ENCODE measurements at places on chromosomes 6 and 20.

DNA sequence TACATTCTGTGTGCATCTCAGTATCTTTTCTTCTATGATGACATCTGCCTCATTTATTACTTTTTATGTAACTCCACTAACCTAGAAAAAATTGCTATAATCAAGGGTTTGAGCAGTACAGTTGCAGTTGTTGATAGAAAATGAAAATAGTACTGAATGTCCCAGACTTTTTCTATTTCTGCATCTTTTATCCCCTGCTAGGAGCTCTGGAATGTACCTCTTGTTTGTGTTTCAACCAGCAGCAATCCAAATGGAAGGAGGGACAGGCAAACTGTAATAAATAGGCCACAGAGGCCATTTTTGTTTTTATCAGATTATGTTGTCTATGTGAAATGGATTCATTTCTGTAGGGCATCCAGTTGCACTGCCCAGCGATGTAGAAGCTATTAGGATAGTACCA, 536.9 kb downstream of the KIF16B start:
- no peak for DNase-seq

GRCh38 chr20:5172167-5172601, 45.4 kb downstream of the CDS2 start:
- DNase-seq: no peak

DNA sequence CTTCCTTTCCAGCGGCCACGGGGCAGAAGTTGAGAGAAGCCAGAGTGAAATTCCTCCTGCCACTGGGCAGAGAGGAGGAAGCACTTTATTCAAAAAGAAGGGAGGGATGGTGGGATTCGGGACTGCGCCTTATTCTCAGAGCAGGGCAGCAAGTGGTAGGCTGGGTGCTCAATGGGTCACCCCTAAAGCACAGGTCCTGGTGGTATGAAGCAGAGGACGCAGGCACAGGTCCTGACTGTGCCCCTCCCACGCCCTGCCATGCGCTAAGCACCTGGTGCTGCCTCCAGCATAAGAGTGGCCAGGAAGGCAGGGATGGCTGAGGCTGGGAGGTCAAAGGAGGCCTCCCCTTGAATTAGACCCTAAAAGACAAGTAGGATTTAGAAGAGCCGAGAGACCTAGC, 4.9 kb upstream of the GRM4 start:
- no peak for DNase-seq

- DNase-seq: no peak
Observed at GRCh38 chr6:125485757-125486156, 184.0 kb upstream of the HDDC2 start.

DNA sequence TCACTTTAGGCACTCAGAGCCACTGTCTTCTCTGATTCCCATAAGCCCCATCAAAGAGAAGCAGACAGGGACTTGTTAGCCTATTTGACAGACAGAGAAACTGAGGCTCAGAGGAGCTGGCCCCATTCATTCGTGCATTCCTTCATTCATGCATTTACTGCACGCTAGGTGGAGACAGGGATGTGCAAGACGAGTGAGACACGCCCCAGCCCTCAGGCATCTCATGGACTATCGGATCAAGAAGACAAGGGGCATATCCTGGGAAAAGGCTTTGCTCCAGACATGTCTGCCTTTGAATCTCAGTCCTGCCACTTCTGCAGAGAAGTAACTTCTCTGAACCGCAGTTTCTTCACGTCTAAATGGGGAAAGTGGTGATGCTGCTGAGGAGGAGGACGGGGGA, 54.1 kb downstream of the BPIFB1 start:
- peak; percentile 35 for DNase-seq

DNA sequence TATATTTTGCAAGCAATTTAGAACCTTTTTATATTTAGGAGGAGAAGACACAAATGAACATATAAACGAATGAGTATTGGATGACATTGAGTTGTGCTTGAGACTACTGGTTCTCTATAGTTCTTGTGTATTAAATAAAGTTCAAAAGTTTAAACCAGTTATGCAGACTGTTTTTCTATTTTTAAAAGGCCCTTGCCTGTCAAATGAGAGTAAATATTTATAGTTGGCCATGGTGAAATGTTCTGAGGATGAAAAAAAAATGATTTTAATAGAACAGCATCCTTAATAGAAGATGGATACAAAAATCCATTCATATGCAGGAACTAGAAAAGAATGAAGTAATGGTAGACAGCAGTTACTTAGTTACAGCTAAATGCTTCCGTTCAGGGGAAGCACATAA, 63.5 kb upstream of the COL10A1 start:
- no peak for DNase-seq

GRCh38 chr6:45742591-45742990, 273.1 kb downstream of the CLIC5 start:
- no peak for DNase-seq

GRCh38 chr6:169175360-169175887, 78.2 kb downstream of the THBS2 start:
- DNase-seq: no peak

DNA sequence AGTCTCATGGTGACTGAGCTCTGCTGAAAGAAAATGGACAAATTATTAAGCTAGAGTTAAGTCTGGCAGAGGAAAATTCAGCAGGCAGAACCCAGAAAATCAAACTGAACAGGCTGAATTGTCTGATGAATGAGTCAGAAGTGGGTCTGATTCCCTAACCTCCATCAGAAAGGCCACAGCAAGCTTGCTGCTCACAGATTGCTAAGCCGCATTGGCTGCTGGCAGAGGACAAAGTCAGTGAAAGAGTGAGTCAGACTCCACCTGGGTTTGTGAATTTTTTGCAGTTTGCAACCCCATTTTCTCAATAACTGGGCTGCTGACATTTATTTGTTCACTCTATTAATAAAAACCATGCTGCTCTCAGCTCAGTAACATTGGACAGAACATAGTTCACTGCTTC, 191.3 kb downstream of the EPM2A start:
- peak; percentile 77 for DNase-seq

DNA sequence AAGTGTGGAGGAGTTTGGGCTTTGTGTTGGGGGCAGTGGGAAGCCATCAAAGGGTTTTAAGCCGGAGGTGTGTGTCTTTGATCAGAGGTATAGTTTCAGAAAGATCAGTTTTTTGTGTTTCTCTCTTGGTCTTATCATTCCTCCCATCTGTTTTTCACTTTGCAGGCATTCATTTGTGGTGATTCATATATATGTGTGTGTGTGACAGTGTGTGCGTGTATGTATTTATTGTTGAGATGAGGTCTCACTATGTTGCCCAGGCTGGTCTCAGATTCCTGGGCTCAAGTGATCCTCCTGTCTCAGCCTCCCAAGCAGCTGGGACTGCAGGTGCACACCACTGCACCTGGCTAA, 11.1 kb upstream of the SERINC3 start:
- DNase-seq: no peak

DNA sequence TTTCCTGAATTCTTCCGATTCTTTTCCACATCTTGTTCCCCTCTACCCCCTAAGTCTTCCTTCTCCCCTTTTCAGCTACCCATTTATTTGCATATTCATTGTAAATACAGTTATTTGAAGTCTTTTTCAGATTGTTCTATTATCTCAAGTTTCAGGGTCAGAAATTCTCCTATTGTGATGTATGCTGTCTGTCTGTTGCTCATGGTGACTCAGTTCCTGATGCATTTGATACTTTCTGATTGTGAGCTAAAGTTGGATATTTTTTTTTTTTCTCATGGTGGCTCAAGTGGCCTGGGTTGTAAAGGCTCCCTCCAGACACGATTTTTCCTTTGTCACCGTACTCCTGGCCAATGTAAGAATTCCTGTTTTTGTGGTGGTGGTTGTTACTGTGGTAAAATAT, 4.9 kb upstream of the PI16 start:
- peak; percentile 35 for DNase-seq

- DNase-seq: no peak
Observed at GRCh38 chr6:52801188-52801841, 2.3 kb downstream of the GSTA1 start.

- DNase-seq: no peak
Observed at GRCh38 chr6:46203391-46204177, 32.8 kb upstream of the ENPP5 start.

DNA sequence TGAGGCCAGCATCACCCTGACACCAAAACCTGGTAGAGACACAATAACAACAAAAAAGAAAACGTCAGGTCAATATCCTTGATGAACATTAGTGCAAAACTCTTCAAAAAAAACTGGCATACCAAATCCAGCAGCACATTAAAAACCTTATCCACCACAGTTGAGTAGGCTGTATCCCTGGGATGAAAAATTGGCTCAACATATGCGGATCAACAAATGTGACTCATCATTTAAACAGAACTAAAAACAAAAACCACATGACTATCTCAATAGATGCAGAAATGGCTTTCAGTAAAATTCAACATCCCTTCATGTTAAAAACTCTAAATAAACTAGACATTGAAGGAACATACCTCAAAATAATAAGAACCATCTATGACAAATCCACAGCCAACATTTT, 59.6 kb upstream of the PHIP start:
- DNase-seq: no peak

DNA sequence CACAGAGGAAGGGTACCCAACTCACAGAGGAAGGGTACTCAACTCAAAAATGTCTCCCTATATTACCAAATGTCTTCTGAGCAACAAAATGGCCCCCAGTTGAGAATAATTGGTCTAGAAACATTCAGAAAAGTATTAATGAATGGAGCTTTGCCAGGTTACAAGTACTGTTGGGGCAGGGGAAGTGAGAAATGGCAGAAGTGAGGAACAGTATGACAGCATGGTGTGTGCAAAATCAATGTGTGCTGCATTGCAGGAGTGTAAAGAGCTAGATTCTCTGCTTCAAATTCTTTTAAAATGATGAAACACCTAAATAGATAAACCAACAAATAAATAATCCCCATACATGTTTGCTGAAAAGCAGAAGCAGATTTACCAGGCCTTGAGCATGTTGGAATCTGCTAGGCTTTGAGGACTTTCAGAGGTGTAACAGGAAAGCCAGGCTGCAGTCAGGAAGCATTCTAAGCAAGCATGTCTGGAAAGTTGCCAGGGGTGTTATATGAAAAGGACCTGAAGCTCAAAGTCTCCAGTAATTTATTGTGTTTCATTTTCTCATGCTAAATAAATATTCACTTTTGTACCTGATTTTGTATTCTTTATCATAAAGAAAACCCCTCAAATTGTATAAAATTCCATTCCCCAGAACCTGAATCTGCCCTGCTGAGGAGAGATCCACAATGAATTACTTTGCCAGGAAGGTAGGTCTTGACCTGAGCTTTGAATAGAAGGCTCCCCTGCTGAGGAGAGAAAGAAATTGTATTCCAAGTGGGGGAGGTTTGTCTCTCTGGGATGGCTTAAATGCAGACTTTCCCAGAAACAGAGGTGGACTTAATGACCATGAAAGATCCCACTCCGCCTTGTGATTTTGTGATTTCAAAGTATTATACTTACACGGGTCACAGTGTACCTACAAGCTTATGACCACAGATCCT, 265.0 kb upstream of the MARCKS start:
- no peak for DNase-seq

DNA sequence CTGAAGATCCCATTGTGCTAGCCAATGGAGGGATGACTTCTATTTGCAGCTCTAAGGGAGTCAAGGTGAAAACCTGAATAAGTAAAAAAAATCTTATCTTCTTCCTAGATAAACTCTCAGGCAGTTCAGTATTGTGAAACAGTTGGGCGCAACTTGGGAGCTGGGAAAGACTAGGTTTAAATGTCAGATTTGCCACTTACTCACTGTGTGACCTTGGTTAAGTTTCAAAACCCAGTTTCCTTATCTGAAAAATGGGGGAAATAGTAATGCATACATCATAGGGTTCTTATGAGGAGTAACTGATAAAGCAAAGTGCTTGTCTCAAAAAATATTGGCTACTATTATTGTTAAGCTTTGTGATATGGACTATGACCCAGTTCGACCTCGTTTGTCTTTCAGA, 88.8 kb downstream of the CD83 start:
- DNase-seq: no peak

DNA sequence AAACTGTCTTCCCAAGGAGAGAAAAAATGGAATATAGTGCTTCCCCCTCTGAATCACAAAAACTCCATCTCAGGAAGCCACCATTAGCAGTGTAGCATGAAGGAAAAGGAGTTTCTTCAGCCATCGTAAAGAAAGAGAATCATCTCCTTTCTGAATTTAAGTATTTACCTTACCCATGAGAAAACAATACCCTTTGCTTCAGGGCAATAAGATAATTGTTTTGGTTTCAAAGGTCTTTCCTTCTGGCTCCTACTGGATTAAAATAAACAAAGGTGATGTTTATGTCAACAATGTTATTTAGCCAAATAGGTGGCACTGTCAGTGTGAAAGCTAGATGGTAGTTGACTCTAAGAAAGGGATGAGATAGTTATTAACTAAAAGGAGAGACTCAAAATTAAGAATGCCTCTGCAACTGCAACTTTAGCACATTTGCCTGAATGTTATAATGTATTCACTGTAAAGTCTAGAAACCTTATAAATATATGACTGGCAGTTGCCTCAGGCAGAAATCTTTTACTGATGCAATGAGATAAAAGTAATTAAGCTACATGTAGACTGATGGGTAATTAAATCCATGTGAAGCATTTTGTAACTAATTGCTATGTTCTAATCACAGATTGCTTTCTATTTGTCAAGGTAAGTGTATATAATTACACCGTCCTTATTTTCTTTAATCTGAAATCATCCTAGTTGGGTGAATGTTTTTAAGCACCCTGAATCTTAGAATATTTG, 399.0 kb downstream of the CDKAL1 start:
- no peak for DNase-seq

DNA sequence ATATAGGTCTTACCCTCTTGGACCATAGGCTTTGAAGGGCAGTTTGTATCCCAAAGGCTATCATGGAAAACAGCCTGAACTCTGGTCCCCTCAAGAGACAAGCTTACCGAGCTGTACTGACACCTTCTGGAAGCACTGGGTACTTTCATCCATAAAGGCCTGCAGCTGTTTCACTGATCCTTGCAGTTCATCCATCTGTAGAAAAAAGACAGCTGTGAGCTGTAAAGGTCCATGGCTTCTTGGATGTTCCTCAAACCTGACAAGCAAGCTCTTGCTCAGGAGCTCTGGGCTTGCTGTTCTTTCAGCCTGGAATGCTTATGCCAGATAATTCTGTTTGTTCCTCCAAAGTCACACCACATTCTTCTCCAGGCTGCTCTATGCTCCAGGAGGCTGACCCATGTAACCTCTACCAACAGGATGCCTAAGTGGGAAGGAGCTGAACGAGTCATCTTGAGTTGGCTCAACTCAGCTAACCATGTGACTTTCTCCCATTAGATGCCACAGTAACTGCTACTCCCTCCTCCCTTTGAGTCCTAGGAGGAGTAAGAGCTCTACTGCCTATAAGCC, 8.8 kb upstream of the NDRG3 start:
- DNase-seq: peak; percentile 79

DNA sequence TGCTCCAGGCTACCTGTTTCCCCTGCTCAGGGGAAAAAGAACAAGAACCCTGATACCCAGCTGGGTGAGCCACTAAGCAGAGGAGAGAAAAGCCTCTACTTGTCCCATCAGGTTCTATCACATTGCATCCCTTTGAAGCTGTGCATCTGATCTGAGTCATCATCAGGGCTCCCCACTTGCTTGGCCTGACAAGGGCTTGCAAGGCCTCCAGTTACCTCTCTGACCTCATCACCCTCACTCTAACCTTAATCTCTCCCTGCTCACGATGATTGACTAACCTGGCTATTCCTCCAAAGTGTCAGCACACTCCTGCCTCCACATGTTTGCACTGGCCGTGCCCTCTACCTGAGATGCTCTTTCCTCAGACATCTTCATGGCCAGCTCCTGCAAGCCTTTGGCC, 309.5 kb upstream of the CHD6 start:
- peak; percentile 33 for DNase-seq
